NCI-H1105 treated with DMSO at 0.1 percent for 48 hours (cell line): ENCODE measurements at places on chromosomes 6 and 20.

DNA sequence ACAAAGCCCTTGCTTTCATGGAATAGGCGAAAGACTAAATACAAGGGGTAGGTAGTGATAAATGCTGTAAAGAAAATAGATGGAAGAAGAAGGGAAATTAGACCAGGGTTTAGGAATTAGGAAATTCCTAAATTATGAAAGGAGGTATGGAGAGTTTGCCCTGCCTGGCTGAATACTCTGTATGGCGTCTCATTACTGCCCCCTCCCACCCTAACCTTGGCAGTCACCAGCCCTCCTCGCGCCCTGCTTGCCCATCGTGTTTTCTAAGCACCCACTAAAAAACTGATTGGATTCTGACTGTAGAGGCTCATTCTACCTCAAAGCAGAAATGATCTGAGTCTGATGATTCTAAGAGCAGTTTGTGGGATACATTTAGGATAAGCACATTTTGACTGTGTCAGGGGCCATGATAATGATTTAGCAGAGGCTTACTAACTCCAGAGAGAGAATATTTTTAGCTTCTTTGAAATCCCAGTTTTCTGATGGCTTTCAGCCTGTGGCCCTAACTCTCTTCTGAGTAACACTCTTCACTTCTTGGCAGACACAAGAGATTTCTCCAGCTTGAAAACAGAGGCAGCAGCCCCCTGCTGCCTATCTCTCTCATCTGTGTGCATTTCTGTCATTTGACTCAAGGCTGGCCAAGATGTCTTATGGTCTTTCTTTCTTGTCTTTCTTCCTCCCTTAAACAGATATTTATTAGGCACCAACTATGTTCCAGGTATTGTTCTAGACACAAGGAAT is 1.4 kb upstream of the CHD6 start:
- peak; percentile 73 for DNase-seq

GRCh38 chr20:33846291-33846935 is 35.3 kb downstream of the CHMP4B start:
- no peak for DNase-seq

DNA sequence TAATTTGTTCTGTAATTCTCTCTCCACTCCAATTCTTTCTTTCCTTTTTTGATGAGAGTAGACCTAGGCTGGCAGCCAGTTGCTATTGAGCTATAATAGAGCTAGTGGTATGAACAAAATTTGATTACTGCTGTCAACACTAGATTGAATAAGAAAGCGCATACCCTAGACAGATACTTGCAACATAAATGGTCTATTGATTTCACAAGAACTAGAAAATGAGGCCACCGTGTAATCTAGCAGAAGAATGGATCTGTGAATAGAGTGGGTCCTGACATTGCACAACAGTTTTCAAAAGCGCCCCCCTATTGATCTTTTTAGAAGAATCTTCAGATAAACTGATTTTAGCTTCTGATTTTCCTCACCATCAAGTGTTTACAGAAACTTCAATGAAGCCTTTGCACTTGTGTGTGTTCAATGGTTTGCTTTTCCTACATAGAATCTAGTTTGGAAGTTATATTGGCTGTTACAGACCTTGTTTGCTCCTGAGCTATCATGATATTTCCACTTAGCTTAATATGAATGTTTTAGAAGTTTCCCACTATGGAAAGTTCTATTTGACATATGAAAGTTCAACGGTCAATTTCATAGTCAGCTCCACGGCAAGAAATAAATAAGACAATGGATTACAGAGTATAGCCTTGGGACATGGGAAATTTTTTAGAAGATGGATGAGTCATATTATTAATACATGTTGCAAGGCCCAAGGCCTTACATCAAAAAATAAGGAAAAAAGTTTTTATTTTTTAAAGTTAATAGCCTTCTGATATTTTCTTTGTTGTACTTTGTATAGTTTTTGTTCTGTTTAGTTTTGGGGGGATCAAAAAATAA is 55.6 kb downstream of the UTRN start:
- DNase-seq, result no peak

- peak; percentile 99 for DNase-seq
These were observed 236.4 kb downstream of the ARHGAP18 start for GRCh38 chr6:129473546-129473945.

- no peak for DNase-seq
These were observed 100.5 kb downstream of the KIF13A start for GRCh38 chr6:17886891-17887290.

GRCh38 chr20:15639839-15640238 is 933.4 kb downstream of the KIF16B start:
- no peak for DNase-seq

DNA sequence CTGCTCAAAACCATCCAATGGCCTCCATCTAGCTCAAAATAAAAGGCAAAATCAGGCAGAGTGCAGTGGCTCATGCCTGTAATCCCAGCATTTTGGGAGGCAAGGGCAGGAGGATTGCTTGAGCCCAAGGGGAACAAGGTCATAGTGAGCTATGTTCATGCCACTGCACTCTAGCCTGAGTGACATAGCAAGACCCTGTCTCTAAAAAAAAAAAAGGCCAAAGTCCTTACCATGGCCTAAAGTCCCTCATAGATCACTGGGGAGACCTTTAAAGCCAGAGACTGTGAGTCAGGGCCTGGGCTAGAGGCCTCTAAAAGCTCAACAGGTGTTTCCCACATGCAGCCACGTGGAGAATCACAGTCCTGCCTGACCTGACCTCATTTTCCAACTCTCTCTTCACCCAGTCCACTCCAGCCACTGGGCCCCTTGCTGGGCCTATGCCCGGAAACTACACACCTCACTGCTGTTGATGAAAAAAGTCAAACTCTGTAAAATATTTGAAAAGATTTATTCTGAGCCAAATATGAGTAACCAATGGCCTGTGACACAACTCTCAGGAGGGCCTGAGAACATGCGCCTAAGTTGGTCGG is 28.2 kb upstream of the TAB2 start:
- DNase-seq, result no peak

DNA sequence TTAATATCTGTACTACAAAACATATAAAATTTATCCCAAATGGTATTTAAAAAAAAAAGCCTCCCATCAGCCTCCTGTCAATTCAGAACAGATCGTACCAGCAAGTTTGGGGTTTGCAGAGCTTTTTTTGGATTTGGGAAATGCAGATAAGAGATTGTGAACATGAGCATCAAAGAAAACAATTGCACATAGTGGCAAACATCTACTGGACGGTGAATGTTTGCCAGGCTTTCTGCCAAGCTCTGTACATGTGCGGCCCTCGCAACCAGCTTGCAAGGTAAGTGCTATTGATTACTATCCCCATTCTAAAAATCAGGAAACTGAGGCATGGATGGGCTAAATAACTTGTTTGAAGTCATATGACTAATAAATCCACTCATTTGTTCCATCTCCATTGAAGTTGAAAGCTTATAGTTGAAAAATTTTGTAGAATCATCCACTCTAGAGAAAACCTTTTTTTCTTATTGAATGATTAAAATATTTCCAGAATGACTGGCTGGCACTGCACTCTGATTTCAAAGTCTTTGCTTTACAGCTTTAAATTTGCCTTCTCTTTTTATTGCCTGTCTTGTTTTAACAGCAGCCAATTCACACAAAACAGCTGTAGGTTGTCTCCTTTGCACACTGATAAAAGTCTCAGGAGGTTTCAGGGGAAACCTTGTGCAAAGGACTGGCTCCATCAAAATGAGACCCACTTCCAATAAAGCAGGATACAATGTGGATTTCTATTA is 37.4 kb upstream of the SIRT5 start:
- DNase-seq, result no peak

GRCh38 chr6:7846966-7847818 is 63.4 kb downstream of the TXNDC5 start:
- no peak for DNase-seq

DNA sequence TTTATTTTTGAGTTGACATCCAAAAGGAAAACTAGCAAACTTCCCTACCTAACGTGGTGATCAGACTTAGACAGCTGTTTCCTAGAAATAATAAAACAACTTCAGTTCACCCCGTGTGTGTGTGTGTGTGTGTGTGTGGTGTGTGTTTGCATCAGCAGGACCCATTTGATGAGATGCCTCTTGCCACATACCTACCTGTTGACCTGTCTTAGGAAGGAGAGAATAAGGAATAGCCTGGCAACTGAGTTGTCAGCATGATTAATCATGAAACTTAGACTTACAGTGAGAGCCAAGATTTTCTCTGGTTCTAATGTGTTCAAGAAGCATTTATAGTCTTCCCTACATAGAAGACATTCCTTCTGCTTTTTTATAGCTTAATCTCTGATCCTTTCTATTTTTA is 16.1 kb upstream of the PBOV1 start:
- no peak for DNase-seq

DNA sequence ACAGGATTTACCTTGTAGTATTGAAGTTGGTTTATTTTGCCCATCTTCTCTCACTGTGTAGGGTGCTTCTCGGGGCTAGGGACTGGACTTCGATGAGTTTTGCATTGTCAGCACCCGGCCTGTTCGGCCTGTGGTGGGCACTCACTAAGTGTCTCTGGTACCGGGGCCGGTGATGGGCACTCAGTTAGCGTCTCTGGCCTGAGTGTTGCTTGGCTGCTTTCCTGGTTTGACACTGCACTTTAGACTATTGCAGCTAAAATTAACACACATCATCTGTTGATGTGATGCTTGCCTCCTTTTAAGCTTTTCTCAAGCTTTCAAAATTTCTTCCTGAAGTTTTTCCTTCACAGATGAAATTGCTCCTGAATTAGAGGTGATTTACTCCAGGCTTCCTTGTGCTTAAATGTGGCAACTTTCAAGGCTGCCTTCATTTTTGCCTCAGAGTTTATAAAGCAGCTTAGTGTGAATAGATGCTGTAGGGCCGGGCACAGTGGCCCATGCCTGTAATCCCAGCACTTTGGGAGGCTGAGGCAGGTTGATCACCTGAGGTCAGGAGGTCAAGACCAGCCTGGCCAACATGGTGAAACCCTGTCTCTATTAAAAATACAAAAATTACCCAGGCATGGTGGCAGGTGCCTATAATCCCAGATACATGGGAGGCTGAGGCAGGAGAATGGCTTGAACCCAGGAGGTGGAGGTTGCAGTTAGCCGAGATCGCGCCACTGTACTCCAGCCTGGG is 41.7 kb upstream of the TULP4 start:
- no peak for DNase-seq

GRCh38 chr6:94377835-94378234 is 958.5 kb upstream of the EPHA7 start:
- no peak for DNase-seq

GRCh38 chr6:15500078-15500740 is 162.6 kb downstream of the DTNBP1 start:
- no peak for DNase-seq

GRCh38 chr6:34816635-34817301 is 24.9 kb downstream of the BLTP3A start:
- DNase-seq, result no peak
